Activated naive CD8-positive, alpha-beta T cell treated with anti-CD3 and anti-CD28 coated beads for 36 hours (primary cell): ENCODE measurements at places on chromosomes 12 and 14.

DNA sequence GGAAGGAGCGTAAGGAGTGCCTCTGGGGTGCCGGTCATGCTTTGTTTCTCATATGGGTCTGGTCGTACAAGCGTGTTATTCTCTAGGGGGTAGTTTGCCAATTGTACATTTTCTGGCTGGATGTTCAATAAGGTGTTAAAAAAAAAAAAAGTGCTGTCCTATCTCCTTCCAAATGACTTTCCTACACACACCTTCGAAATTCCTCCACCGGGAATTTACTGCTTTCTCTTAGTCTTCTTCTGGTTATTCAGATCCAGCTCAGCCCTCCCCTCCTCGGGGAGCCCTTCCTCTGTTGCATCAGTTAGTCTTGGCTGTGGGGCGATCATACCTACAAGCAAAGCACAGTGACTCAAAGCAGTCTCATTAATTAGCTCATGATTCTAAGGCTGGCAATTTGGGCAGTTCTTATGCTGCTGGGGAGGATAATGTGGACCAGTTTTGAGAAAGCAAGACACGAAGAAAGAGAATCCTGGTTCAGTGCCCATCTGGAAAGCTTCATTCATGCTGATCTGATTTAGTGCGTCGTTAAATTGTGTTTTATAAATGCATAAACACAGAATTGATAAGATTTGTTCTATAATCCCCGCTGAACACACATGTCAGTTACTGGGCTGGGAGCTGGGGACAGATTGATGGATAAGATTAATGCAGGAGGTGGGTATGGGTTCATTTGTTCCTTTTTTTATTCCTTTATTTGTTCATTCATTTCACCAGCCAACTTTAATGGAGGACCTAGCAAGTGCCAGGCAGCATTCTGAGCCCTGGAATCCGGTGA is 9.2 kb upstream of the CLMN start:
- DNase-seq: no peak

GRCh38 chr12:118377884-118378470 is 1.6 kb downstream of the SUDS3 start:
- DNase-seq: peak; percentile 66

- DNase-seq: no peak
Measured at GRCh38 chr14:106304271-106304670, 777.9 kb downstream of the TMEM121 start.

GRCh38 chr14:55819610-55820304 is 239.8 kb downstream of the KTN1 start:
- DNase-seq: no peak

- no peak for DNase-seq
Measured at GRCh38 chr12:45259675-45260074, 43.8 kb downstream of the ANO6 start.

DNA sequence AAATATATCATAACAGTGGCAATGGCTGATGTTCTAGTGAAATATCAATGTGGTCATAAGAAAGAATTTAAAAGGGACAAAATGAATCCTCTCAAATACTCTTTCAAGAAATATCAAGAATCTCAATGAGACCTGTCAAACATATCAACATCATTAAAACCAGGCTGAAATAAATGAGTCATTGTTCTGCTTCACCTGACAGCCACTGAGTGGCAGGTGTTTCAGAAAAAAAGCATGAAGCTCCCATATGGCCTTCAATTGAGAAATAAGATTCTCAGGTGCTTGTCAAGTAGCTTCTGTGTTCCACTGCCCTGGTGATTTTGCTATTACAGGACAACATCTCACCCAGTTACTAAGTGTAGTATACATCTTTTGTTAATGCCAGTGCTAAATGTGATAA is 21.5 kb downstream of the ANAPC5 start:
- DNase-seq: no peak

DNA sequence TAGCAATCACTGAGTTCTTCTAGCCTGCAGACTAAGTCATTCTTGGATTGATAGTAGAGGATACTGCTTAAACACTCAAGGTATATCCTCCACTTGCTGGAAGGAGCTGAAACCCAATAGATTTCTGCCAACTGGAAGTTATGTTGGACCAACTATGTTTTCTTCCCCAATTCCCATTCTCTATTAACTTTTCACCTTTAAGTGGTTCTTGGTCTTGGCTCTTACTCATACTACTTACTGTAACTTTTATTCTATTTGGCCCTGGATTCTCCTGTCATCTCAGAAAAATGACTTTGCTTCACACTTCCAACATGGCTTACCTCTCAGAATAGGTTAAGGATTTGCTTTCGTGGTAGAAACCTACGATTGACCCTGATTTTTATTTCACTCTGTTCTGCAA is 244.9 kb downstream of the ADAMTS20 start:
- DNase-seq: no peak

DNA sequence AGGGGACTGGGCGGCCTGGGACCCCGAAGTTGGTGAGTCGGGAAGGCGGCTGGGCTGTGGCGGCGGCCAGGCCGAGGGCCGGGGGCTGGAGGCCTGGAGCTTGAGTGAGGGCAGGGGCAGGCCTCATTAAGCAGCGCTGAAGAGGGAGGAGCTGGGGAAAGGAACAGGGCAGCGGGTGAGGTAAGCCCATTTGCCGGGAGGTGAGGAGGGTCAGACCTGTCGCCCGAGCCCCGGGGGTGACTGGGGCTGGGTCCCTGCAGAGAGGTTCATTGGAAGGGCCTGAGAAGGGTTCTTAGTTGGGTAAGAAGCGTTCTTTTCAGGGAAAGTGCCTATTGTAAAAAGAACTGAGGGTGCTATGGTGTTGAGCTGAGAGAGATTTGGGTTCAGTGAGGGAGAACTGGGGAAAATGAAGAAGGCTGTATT is 441 bp downstream of the RAB5B start:
- peak; percentile 38 for DNase-seq

- DNase-seq: no peak
Measured at GRCh38 chr14:29454026-29454693, 473.5 kb downstream of the PRKD1 start.

GRCh38 chr12:46296822-46297221 is 28.0 kb upstream of the SLC38A1 start:
- DNase-seq: no peak

GRCh38 chr14:74634481-74634880 is 22.4 kb upstream of the LTBP2 start:
- no peak for DNase-seq

- peak; percentile 66 for DNase-seq
Measured at GRCh38 chr14:92613008-92613658, 99.6 kb downstream of the RIN3 start.

DNA sequence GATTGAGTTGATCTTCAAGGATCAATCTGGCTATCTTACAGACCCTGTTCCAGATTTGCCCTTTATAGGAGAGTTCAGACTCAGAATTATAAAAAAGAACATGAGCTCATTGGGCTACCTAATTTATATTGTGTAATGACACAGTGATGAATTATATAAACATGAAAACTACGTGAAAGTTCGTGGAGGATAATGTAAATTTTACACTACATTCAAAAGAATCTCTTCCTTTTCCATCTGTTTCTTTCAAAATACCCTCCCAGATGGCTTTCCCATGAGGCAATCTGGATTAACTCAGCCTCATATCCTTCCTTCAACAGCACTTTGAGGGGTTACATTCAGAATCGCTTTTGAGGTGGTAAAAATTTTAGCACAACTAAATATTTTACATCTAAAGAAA is 129.3 kb downstream of the HMGA2 start:
- no peak for DNase-seq

GRCh38 chr12:106018286-106018685 is 120.5 kb downstream of the NUAK1 start:
- no peak for DNase-seq

DNA sequence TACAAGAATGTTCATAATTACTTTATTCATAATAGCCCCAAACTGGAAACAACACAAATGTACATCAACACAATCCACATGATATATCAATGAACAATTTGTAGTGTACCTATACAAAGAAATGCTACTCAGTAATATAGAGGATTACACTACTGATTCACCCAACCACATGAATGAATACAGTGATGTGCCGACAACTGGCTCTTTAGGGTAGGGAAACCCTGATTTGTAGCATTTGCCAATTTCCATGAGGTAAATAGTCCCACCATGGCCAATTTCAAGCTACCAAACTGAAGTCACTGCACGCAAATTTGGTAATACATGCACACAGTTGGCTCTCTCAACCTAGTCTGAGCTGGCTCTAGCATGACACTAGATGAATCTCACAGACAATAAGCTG is 190.4 kb upstream of the KRR1 start:
- DNase-seq: no peak

DNA sequence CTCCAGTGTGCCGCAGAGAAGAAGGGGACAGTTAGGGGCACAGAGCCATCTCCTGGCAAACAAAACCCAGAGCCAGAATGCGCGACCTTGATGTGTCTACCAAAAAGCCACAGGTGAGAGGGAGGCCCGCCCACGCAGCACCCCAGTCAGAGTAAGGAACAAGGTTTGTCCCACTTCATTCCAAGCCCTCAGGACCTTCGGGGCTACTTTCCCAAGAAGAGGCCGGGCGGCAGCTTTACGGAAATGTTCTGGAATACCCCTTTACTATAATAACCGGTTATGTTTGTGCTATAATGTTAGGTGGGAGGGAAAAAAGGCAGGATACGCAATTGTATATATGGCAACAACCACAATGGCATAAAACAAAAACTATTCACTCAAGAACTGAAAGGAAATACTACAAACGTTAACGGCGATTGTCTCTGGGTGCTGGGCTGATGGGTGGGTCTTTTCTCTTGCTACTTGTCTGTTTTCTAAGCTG is 12.3 kb downstream of the CCDC88C start:
- peak; percentile 76 for DNase-seq

GRCh38 chr12:11147420-11147819 is 13.0 kb upstream of the TAS2R30 start:
- no peak for DNase-seq

GRCh38 chr14:76946753-76947077 is 81.8 kb downstream of the IRF2BPL start:
- DNase-seq: no peak

DNA sequence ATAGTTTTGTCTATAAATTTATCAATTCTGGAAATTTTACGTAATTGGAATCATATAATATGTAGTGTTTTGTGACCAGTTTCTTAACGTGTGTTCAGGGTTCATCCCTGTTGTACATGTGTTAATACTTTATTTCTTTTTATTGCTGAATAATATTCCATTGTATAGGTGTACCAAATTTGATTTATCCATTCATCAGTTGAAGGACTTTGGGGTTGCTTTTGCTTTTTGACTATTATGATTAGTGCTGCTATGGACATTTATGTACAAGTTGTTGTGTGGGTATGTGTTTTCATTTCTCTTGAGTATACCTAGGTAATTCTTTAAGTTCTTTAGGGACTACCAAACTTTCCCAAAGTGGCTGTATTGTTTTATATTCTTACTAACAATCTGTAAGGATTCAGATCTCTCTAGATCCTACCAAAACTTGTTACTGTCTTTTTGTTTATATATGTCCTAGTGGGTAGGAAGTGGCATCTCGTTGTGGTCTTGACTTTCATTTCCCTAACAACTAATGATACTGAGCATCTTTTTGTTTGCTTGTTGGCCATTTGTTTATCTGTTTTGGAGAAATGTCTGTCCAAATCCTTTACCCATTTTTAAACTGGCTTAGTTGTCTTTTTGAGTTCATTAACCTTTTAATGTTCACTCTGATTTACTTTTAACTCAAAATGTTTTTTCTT is 14.9 kb downstream of the VRK1 start:
- no peak for DNase-seq

- no peak for DNase-seq
Measured at GRCh38 chr12:131085125-131085815, 131.6 kb downstream of the ADGRD1 start.

- no peak for DNase-seq
Measured at GRCh38 chr12:46133751-46134150, 135.1 kb downstream of the SLC38A1 start.

GRCh38 chr14:58762629-58763028 is 124.9 kb downstream of the DACT1 start:
- no peak for DNase-seq

DNA sequence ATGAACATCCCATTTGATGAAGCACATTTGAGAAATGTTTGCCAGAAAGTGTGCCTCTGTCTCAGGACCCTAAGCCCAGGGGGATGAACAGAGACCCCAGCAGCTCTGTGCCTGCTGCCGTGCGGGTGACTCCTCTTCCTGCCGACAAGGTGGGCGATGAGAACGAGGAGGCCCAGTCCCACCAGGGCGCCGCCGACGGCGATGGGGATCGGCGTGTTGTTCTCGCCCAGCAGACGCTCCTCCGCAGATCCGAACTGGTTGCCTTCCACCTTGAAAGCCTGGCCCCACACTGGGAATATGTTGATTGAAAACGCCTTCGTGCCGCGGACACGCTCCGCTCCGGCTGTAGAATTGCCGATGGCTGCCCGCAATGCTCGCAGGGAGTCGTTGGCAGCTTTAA is 44.1 kb downstream of the LRTM2 start:
- DNase-seq: no peak

DNA sequence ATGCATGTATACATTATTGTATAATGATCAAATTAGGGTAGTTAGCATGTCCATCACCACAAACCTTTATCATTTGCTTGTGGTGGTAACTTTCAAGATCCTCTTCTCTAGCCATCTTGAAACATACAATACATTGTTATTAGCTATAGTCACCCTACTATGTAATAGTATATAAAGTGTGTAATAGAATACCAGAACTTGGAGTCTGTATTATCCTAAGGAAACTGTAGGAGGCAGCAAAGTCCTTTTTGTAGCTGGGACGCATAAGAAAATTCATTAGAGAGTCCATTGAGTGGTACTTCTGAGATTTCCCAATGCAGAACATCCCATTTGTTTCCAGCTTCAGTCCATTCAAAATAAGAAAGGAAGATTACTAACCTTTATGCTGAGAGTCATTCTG is 325.9 kb upstream of the LRFN5 start:
- DNase-seq: no peak

DNA sequence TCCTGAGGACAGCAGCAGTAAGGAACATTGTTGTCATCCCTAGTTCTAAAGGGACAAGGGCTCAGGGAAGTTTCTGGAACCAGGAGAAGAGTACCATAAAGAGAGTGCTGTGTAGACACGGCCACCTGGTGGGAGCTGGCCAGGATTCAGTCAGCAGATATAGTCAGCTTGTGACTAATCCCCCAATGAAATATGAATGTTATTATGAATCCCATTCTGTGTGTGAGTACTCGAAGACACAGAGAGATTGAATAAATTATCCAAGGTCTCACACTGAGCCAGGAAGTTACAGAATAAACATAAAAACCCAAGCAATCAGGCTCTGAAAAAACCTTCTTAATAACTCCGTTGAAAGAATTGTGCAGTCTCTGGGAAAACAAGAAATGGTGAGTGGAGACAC is 1359.5 kb downstream of the AACS start:
- DNase-seq: no peak
